ENCODE measurements at places on chromosomes 2 and 18.
A peak's percentile ranks its signal among the peaks of the same experiment; 100 is the strongest.

- DNase-seq = no peak
Observed at GRCh38 chr2:47652061-47652690, 130.8 kb upstream of the MSH6 start.

DNA sequence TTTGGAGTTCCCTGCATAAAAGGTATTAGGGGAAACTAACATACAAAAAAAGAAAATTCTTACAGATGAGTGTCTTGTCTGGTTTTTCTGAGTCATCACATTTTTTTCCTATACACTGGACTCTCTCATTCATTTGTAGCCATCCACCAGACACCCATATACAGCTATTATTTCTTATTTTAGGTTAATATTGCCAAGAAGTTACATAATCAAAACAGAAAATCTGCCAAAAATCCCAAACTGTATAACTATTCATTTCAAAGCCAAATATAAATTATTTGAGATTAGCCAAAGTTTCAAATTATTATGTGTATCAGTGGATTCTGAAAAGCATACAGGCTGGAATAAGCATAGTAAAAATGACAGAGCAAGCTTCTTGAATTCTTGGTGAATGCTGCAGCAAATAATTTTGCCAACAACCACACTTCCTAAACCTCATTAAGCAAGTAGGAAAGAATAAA lies 191.2 kb downstream of the NCKAP5 start:
- DNase-seq = peak; percentile 42

GRCh38 chr2:146506851-146507250 lies 1338.0 kb upstream of the ACVR2A start:
- DNase-seq = no peak

DNA sequence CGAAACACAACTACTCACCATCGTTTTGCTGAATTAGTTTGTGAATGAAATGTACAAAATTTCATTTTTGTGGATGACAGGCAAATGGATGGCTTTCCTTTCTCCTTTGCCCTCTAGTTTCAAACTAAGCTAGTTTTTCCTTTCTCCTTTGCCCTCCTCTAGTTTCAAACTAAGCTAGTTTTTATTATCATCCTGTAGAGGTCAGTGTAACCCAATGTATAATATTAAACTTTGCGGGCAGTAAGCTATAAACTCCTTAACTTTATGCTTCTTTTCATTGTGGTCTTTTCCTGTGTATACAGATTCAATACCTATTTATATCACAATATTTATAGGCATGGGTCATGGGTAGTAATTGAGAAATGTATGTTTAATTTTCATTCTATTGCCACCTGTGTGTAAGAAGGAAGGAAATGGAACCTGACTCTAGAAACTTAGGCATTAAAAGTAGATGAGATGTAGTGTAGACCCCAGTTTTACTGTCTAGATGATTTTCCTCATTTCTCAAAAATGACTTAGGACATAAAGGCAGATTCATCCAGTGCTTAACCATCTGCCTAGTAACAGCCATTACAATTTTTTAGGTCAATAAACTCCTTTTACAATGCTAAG lies 58.1 kb downstream of the MAP3K19 start:
- DNase-seq = peak; percentile 37

- DNase-seq = no peak
Observed at GRCh38 chr2:105329197-105329554, 359 bp downstream of the TGFBRAP1 start.

DNA sequence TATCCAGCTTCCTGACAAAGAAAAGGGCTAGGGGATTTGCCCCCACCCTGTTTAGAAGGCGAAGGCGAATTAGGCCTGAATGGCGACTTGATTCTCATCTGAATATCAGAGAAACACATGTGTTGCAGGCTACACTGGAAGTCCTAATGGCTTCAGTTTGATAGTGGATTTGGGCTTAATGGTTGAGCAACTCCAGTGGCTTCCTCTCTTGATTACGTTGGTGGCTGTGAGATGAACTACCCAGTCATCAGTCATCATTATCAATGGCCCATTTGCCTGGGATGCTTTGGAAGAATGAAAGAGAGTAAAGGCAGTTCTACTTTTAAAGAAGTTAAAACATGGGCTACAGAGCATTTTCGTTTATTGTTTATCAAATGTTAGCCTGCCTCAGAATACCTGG lies 60.9 kb upstream of the IL1R1 start:
- DNase-seq = no peak

GRCh38 chr2:182887753-182888415 lies 21.4 kb upstream of the FRZB start:
- DNase-seq = no peak

- no peak for DNase-seq
Observed at GRCh38 chr2:57885742-57886141, 160.9 kb upstream of the VRK2 start.

DNA sequence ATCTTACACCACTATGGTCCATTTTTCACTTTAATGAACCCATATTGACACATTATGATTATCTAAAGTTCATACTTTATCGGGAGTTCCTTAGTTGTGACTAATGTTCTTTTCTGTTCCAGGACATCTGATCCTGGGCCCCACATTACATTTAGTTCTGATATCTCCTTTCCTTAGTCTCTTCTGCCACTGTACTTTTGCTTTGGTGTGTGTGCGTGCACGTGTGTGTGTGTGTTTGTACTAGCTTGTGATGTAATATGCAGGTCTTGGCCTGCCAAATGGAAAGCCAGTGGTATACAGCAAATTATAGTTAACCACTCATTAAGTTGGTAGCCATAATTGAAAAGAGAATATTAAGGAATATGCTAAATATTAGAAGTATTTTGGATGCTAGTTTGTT lies 88.0 kb downstream of the CDC42EP3 start:
- DNase-seq = no peak

DNA sequence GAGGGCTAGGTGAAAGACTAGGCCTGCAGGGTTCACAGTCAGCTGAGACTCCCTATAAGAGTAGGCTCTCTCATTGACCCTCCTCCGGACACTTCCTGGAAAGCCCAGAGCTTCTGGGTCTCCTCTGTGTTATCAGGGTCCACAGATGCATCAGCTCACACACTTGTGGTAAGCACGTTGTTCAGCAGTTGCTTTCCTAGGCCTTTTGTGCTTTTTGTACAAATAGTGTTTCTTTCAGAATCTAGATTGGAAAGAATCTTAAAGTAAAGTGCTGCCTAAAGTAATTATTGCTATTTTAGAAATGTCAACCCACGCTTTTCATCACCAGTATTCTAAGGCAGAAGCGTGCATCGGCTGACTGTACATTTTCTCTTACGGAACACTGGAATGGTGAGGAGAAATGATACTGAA lies 15.5 kb downstream of the SLC9A2 start:
- no peak for DNase-seq

- DNase-seq = no peak
Observed at GRCh38 chr18:54968807-54969206, 9.5 kb upstream of the CCDC68 start.

GRCh38 chr2:41598161-41598894 lies 449.5 kb upstream of the PKDCC start:
- DNase-seq = no peak

DNA sequence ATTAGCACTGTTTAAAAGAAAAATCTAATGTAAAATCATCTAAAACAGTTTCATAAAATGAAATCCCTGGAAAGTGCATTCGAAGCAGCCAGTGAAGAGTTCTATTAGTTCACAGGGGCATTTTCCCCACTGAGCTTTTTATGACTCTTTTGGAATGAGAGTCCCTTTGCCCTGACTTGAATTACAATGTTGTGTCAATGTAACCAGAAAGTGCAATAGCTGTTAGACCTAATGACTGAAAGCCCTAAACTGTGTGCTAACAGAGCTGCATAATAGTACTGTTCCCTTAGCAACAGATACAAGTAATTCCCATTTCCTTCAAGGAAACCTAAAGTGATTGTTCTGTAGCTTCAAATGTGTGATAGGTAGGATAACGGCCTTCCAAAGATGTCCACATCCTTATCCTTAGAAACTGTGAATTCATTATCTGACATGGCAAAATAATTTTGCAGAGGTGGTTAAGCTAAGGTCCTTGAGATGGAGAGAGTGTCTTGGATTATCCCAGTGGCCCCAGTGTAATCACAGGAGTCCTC lies 134.4 kb downstream of the L3MBTL4 start:
- DNase-seq = no peak

GRCh38 chr2:189581354-189582139 lies 961 bp upstream of the SLC40A1 start:
- peak; percentile 16 for DNase-seq

Data from AG08395 (cell line).